Stimulated activated CD4-positive, alpha-beta T cell treated with anti-CD3 and anti-CD28 coated beads, Interleukin-2, amount 100 ng/mL, for 24 hours (primary cell): ENCODE measurements at places on chromosomes 2 and 18.

DNA sequence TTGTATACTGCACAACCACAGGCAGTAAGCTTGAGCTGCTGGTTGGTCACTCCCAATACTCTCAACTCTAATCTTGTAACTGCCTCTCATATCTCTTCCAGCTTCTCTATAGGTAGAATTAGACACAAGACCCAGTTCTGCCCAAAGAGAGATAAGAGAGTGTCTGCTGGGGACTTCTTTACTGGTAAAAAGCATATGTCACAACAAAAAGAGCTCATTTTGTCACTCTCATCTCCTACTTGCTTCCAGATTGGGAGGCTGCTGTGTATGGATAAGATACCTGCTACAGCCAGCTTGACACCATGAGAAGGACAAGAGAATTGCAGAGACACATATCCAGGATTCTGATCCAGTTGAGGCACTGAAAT lies 165.2 kb downstream of the PTH2R start:
- DNase-seq, result no peak

- DNase-seq, result no peak
Measured at GRCh38 chr2:128474962-128475361, 156.3 kb upstream of the HS6ST1 start.

DNA sequence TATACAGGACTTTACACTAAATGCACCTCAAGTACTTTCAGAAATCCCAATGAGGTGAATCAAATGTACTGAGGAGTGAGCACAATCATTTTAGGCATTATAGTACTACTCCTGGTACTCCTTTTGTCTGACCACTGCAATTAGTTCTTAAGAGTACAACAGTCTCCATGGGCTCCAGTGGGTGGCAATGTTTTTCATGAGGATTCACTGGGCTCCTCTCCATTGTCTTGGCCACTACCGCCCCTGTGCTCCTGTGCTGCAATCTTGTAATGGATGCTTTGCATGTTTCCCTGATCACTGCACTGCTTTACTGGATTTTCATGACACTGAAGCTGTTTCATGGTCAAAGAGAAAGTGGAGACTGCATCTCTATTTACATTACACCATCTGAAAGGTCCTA lies 268.5 kb upstream of the ZSWIM2 start:
- no peak for DNase-seq

- DNase-seq, result no peak
Measured at GRCh38 chr18:50286391-50287027, 983 bp downstream of the CXXC1 start.

- no peak for DNase-seq
Measured at GRCh38 chr2:3692375-3692774, 11.0 kb upstream of the DCDC2C start.

DNA sequence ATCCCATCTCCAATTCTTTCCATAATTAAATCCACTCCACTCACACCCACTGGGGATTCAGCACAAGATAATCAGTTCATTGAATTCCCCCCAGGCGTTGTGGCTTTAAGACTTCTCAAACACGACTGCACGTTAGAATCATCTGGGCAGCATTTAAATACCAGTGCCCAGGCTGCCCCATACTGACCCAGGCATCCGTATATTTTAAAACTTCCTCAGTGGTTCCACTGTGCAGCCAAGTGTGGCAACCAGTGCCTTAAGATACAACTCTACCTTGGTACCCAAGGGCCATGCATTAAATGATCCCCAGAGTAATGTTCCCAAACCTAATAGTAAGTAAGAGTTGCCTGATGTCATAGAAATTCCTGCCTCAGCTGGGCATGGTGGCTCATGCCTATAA lies 54.3 kb upstream of the BZW1 start:
- no peak for DNase-seq

- DNase-seq, result no peak
Measured at GRCh38 chr18:49566217-49566770, 4.4 kb downstream of the LIPG start.
